ENCODE measurements at places on chromosomes 3 and 15.

DNA sequence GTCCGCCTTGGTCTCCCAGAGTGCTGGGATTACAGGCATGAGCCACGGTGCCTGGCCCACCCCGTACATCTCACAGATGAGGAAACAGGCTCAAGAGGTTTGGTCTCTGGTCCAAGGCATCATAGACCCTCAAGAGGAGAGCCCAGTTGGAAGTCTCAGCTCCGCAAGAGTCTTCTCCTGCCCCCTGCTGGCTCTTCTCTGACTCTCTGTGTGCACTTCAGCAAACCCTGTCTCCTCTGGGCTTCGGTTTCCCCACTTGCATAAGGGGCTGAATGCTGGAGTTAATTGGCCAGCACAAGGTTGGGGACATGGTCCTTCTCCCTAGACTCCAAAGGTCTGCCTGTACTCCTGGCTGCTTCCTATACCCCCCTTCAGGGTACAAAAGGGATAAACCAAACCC lies 3.9 kb downstream of the MST1R start:
- DNase-seq, result peak; percentile 29

GRCh38 chr3:78721771-78722543 lies 1045.8 kb downstream of the ROBO1 start:
- no peak for DNase-seq

GRCh38 chr3:124700880-124701684 lies 29.2 kb upstream of the UMPS start:
- DNase-seq, result no peak

DNA sequence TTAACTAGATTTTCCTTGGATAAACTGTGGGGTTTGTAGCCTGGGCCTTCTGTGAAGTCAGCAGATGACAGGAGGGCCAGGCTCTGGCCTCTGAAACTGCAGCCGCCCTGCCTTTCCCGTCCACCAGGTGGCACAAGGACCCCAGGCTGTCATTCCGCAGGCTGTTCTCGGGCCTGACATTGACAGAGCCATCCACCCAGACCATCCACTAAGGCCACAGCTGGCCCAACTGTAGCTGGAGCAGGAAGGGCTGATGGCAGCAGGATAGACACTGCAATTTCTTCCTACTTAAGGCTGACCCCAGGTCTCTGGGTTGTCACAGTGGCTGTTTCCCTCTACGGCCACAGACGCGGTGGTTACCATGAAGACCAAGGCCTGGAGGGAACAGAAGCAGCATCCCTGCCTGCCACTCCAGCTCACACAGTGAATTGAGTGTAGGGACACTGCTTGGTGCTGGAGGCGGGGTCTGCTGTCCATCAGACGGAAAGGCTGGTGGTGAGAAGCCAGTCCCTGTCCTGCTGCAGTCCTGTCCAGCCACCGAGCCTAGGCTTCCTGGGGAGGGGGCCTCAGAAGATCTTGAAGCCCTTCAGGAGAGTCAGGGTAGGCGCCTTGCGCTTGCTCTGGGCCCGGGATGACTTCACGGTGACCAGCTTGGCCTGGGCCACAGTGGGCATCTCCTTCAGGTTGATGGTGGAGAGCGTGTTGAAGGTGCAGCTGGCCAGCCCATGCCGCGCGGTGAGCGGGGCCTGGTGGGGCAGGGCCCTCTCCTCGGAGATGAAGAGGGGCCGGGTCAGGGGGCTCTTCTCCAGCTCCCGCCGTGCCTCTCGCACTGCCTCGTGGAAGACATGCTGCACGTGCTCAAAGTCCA lies 9.4 kb downstream of the SLC51B start:
- DNase-seq, result peak; percentile 84

DNA sequence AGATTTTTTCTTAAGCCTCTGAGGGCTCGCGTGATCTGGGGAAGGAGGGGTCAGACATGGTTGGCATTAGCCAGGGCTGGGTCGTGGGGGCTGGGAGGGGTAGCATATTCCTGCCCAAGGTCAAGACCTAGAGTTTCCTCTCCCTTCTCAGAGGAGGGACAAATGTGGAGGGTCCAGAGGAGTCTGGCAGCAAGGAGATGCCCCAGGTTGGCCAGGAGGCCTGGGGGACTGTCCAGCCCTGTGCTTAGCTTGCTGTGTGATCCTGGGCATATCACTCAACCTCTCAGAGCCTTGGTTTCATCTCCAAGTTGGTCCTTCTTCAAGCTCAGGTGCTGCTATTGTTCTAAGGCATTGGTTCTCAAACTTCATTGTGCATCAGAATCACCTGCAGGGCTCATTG lies 9.1 kb upstream of the CAMP start:
- DNase-seq, result no peak

GRCh38 chr3:111369958-111370357 lies 172.0 kb upstream of the CD96 start:
- no peak for DNase-seq

GRCh38 chr3:52859686-52860423 lies 25.0 kb upstream of the MUSTN1 start:
- no peak for DNase-seq

- DNase-seq, result no peak
Observed at GRCh38 chr3:106007512-106007911, 138.7 kb upstream of the CBLB start.

GRCh38 chr3:196177567-196177966 lies 33.6 kb downstream of the ZDHHC19 start:
- no peak for DNase-seq

DNA sequence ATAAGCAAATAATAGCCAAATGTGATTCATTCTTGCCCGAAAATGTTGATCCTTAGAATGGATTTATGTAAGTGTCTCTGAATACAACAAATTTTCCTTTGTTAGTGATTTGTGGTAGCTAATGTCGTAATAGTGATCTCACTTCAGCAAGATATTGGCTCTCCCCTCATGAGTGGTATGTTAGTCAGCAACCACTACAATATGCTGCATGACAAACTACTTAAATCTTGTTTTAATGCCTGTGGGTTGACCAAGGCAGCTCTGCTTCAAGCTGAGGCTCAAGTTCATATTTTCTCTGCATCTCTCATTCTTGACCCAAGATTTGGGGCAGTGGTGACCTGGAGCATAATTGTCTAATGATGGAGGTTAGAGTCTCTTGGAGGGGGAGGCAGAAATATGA lies 49.8 kb upstream of the GALNT15 start:
- no peak for DNase-seq

DNA sequence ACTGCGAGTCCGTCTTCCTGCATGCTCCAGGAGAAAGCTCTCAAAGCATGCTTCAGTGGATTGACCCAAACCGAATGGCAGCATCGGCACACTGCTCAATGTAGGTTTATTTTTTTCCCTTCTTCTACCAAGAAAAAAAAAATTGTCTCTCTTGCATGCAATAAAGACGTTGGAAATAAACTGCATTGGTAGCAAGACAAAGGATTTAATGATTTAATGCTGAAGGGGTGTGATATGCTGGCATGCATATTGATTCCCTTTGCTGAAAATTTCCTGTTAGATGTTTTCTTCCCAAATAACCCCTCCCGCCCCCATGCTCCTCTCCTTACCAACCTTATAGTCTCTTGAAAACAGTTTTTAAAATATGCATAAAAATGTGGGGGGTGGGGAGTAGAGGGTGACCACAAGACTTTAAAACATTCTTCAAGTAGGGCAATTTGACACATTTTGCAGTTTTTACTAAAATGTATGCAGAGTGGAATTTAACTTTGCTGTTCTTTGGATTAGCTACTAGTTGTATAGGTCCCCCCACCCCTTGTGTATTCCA lies 799 bp downstream of the RARB start:
- DNase-seq, result no peak

DNA sequence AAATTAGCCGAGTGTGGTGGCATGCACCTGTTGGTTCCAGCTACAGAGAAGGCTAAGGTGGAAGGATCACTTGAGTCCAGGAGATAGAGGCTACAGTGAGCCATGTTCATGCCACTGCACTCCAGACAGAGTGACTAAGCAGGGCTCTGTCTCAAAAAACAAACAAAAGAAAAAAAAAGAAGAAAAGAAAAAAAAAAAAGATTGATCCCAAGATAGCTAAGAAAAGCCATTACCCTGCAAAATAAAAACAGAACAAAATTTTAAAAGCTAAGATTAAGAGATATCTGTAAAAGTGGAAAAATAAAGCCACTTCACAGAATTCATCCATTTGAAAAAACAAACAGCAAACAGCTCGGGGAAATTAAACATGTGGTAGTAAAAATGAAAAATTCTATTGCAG lies 23.8 kb downstream of the LRRC2 start:
- DNase-seq, result no peak

GRCh38 chr3:113746548-113747282 lies at the start of gene ATP6V1A:
TSS of gene ATP6V1A (plus strand) at chr3:113747035. CDS start at chr3:113778754, 31,719 bp downstream.
- peak; percentile 74 for DNase-seq

DNA sequence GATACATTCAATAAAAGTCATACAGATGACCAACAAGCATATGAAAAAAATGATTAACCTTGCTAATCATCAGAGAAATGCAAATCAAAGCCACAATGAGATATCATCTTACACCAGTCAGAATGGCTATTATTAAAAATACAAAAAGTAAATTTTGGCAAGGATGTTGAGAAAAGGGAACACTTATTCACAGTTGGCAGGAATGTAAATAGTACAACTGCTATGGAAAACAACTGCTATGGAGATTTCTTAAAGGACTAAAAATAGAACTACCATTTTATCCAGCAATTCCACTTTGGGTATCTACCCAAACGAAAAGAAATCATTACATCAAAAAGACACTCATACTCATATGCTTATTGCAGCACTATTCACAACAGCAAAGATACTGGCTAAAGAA lies 1121.8 kb downstream of the TBL1XR1 start:
- DNase-seq, result no peak

DNA sequence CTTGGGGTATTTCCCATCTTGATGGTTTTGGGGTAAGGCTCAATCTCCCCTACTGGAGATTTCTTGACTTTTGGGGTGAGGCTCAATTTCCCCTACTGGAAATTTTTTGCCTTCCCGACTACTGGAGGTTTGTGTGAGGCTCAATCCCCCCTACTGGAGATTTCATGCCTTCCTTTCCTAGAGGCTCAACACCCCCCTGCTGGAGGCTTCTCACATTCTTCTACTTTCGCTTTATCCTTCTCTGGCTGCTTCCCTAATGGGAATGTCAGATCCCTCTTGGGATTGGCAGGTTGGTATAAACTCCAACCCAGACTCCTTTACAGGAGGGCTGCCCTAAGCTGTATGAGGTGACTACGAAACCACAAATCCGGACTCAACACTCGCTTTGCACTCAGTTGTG lies 49.2 kb downstream of the KATNBL1 start:
- no peak for DNase-seq

GRCh38 chr3:61443886-61444285 lies 117.5 kb upstream of the PTPRG start:
- no peak for DNase-seq

- no peak for DNase-seq
Observed at GRCh38 chr3:143410259-143410658, 290.7 kb downstream of the CHST2 start.

DNA sequence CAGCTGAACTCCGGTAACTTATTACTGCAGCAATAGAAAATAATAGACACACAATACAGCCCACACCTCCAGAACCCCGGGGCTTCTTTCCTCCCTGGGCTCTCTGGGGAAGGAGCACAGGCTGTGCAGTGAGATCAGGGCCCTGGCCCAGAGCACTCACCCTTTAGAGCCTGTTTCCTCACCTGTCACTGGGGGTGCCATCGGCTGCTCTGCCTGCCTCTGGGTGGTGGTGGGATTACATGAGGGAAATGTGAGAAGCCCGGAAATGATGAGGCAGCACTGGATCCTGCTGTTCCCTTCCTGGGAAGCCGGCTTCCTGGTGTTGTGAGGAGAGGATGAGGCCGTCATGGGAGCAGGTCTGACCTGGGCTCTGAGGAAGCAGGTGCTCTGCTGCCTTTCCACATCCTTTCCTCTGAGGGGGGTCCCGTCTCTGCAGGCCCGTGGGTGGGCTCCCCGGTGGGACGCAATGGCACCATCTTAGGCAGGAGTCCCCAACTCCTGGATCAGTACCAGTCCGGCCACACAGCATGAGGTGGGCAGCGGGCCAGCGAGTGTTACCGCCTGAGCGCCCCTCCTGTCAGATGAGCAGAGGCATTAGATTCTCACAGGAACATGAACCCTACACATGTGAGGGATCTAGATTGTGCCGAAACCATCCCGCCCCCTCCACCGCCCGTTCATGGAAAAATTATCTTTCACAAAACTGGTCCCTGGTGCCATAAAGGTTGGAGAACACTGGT lies 220.9 kb upstream of the CTDSPL start:
- DNase-seq, result no peak

GRCh38 chr15:35305946-35306345 lies 220.9 kb upstream of the NANOGP8 start:
- DNase-seq, result no peak

DNA sequence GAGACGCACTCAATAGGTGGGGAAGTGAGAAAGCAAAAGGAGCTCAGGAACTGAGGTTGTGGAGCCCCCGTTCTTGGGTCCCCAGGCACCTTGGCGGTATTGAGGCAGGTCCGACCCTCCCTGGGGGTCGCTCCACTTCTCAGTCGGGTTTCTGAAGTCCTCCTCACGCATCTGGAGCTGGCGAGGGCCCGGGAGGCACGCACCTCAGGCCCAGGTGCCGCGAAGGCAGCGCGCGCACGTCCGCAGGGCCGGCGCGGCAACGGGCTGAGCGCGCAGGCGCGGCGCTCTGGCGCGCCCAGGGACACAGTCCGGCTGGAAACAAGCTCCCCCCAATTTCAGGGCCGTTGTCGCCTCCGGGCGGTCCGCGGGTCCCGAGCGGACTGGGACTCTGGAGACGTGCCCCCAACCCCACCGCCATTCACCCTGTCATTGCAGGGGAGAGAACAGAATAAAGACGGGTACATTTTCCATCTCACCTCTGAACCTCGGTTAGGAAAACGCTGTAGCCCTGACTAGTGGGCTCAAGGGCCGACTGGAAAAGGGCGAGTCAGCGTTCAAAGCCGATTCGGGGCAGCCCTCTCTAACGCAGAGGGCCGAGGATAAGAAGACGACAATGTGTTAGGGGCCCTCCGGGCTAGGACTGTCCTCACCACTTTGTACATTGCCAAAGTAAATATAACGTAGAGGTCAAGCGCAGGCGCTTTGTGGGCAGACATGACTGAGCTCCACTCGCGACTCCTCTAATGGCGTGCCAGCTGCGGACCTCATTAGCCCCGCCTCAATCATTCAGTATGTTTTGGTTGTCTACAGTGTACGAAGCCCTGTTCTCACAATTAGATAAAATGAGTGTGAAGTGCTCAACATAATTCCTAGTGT lies at the start of gene ZNF770:
Gene ZNF770, minus strand, starts transcription at position 261 of the 876 bp plus-strand sequence. CDS start 4,853 bp downstream, outside the sequence.
- peak; percentile 82 for DNase-seq

DNA sequence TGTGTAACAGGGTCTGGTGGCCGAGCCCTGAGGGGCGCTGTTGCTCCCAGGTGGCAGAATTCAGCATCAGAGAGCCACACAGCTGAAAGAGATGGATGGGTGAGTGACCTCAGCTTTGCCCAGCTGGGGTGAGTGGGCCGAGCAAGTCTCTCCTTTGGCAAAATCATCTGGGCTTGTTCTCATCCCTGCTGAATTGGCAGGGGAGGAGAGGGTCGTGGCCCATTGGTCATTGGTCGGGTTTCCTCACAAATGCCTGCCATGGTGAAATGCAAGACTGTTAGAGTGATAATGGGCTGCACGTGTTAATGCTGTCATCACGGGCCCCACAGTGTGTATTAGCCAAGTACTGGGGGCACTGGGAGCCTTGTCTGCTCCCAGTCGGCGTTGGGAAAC lies 15.9 kb downstream of the ABHD2 start:
- DNase-seq, result no peak
